ENCODE measurements at places on chromosomes 6 and 20. TPM values are rescaled to one million over a fixed set of nuclear protein-coding genes. Genes with fewer than 3 reads are reported as not detected.

DNA sequence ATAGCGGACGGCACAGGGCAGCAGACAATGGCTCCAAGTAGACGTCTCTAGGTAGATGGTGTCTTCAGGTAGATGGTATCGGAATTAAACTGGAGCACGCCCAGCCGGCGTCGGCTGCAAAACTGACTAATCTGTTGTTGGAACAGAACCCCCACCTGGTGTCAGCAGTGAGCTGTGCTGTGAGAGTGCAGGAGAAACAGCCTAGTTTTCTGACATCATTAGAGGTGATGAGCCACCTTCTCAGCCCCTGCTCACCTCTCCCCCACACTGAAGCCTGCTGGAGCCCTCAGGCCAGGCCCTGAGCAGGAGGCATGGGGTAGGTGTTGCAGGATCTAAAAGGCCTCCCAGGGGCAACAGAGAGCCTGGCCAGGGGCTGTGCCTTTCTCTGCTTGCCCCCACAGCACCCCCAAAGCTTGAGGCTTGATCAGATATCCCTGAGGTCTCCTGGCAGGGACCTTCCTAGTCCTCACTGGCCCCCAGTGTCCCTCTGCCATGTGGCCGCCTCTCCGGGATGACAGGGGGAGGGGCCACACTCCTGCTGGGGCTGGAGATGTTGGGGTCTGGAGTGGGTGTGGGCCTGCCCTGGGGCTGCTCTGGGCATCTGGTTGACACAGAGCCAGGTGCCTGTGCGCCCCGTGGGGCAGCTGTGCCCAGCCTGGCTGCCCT, 6.9 kb upstream of the HELZ2 start:
- no peaks in the 10 kb centered on the region for H3K36me3 ChIP-seq
- H3K4me1 ChIP-seq, result peaks cover 5% of the 10 kb centered on the region
- H3K4me3 ChIP-seq, result no peak overlapping the region
- H3K27ac ChIP-seq, result no peak overlapping the region
- no peak for DNase-seq
- H3K27me3 ChIP-seq, result no peaks in the 10 kb centered on the region

DNA sequence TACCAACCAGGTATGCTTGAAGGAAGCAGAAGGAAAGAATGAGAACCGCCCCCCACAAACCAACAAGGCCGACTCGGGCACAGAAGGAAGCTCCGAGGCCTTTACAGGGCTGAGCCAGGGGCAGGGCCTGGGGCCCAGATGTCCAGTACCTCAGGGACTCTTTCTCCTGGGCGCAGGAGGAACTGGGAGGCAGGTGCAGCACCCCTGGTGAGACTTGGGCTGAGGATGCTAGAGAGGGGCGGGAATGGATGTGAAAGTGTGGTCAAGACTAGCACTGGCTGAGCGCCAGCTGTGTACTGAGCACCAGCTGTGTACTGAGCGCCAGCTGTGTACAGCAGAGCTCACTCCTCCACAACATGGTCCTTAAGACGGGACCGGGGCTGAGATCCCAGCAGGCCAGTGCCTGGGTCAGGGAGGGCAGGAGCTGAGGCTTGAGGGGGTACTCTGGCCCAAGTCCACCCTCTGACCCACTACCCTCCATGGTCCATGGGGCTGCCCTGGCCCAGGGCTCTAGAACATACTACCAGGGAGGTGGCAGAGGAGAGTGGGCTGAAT, 369.4 kb downstream of the TAF4 start:
- H3K4me1 ChIP-seq, result no peaks in the 10 kb centered on the region
- DNase-seq, result no peak
- H3K36me3 ChIP-seq, result no peaks in the 10 kb centered on the region

The ABHD16B gene
- total RNA-seq, result not detected

The MICAL1 gene
- total RNA-seq, result 5.3 TPM

The SYTL3 gene
- 6.4 TPM for total RNA-seq

Data from heart left ventricle (tissue), 16 donors.